SW480 (cell line): ENCODE measurements at places on chromosomes 7 and 10.

- no peak for DNase-seq
These were observed 93.8 kb upstream of the GNA12 start for GRCh38 chr7:2937701-2938513.

DNA sequence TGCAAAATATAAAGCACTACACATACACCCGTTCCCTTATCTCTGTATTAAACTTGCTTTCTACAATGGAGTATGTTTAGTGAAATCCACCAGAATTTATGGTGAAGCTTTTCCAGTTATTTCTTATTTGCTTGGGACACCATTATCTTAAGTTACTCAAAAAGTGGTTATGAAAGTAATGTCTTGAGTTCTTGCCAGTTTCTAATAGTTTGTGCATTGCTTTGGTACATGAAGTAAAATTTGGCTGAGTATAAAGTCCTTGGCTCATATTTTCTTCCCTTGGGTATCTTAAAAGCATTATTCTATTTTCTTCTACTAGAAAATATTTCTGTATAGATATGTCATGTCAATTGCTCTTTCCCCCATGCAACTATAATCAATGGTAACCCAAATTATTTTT is 85.2 kb downstream of the POLR1F start:
- DNase-seq = no peak

- DNase-seq = no peak
These were observed 82.6 kb downstream of the CUBN start for GRCh38 chr10:17046989-17047388.

- DNase-seq = no peak
These were observed 46.8 kb downstream of the IPMK start for GRCh38 chr10:58220769-58221451.

DNA sequence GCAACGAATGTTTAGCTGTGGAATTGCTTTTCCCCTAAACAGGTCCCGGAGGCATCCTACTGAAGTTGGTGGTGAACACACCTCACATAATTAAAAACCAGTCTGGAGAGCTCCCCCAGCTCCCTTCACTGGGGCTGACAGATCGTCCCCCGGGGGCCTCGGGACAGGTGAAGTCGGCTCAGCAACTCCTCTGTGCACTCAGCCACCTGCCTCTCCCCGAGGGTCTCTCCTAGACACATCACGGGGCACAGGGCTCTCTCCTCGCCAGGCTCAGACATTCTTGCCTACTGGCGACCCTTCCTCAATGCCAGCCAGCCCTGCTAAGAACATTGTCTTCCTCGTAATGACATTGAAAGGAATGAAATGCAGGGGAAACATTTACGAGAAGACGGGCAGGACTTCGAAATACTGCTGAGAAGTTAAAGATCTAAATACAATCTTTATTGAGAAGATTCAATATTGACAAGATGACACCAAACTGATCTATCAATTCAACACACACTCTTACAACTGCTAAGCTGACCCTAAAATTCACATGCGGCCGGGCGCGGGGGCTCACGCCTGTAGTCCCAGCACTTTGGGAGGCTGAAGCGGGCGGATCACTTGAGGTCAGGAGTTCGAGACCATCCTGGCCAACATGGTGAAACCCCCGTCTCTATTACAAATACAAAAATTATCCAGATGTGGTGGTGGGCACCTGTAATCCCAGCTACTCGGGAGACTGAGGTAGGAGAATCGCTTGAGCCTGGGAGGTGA is 88.1 kb upstream of the DNAAF5 start:
- no peak for DNase-seq

- no peak for DNase-seq
These were observed 1650.5 kb upstream of the LRRTM3 start for GRCh38 chr10:65275296-65275695.

DNA sequence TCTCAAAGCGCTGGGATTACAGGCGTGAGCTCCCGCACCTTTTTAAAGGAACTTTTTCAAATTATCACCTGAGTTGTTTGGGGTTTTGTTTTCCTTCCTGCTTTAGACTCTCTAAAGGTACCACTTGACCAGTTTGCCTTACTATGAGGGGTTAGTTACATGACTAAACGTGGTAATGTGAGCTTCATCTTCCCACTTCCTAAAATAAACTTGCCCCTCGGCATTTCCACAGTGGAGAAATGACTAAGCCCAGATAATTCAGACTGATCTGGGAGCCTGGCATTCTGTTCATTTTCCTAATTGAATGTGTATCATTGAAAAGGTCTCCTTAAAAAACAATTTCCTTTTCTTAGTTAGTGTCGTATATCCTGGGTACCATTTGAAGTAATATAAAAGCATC is 163.4 kb downstream of the PLXDC2 start:
- no peak for DNase-seq

GRCh38 chr10:78336402-78336791 is 302.7 kb downstream of the RPS24 start:
- no peak for DNase-seq

DNA sequence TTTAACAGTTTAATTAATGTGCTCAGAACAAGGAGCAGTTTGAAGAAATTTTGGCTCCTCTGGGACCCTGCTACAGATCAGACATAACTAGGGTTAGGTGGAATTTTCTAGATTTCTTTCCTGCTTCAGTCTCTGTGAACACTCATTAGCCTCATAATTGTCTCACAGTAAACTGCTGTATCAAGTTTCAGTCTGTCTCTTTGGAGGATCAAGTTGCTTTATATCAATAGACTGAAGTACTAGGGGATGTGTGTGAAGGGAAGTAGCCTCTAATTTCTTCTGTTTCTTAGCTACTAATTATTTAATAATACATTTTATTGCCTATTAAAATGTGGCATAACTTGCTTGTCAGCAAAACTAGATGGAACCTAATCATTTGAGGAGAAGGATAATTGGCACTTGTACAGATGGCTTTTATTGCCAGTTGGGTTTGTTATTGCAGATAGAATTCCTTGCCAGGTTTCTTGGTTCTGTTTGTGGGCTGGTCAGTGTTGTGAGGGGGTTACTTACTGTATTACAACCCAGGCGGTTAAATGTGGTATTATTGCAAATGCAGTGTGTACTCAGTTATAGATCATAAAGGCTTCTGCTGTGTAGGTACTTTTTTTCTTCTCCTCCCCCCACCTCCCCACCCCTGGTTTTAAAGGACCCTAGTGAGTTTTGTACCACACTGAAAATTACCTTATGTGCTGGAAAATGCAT is 758.0 kb downstream of the AUTS2 start:
- no peak for DNase-seq

- DNase-seq = no peak
These were observed 21.9 kb downstream of the CHRM2 start for GRCh38 chr7:136890399-136890798.

DNA sequence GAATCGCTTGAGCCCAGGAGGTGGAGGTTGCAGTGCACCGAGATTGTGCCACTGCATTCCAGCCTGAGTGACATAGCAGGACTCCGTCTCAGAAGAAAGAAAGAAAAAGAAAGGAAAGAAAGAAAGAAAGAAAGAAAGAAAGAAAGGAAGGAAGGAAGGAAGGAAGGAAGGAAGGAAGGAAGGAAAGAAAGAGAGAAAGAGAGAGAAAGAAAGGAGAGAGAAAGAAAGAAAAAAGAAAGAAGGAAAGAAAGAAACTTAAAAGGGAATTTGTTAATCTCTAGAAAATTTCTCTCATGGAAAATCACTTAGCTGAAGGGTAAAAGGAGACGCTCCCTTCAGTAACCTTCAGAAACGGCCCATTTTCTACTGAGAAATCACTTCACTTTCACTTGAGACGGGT is 279.5 kb upstream of the KLF6 start:
- no peak for DNase-seq

GRCh38 chr10:122884166-122884565 is 4.8 kb upstream of the FAM24B start:
- no peak for DNase-seq

DNA sequence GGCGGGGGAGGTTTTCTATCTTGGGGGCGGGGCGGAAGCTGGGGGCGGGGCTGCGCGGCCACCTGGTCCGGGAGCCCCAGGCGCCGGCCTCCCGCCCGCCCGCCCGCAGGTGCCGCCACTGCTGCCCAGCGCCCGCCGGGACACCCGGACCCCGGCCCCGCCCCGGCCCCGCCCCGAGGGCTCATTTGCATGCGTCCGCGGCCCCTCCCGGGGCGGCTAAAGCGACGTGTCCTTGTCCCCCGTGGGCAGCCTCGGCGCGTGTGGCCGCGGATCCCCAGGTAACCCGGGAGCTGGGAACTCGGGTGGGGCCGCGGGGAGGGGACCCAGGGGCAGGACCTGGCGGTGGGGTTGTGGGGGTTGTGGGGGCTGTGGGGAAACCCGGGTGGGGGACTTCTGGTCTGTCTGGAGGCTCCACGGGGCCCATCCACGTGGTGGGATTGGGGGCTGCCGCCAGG is at the start of gene BHLHA15:
BHLHA15 (plus strand) TSS at position 219 of the 455 bp plus-strand sequence. CDS start 871 bp downstream, outside the sequence.
- DNase-seq = peak; percentile 59

DNA sequence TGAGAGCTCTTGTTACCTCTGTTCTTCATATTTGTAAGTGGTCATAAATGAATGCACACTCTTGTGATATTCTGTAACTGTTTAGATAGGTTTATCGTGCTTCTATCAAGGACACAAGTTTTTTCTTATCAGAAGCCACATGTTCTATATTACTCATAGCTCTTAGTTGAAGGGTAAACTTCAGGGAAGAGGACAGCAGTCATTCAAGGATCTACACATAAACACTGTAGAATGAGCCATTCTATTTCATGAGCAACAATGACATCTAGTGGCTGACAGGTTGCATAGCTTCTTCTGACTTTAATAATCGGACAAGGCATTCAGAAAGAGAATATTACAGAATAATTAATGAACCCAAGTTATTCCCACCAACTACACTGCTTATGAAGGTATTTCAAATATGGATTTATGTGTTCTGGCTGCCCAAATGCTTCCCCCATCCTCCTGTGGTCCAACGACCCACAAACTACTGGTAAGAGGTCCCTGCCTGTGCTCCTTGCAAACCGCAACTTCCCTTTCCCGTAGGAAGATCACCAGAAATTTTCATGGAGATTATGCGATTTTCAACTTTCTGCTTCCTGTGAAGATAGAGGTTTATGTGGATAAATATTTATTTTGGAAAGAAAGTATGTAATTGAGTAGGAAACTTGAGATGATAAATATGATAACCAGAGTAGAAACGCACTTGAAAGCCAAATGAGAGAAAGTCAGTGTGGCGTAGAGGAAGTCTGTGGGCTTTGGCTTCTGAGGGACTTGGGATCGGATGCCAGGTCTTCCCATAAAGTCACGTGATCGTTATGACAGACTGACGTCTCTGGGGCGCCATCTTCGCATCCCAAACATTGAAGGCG is 16.8 kb upstream of the ABCB5 start:
- peak; percentile 79 for DNase-seq

- peak; percentile 16 for DNase-seq
These were observed 125.2 kb upstream of the RET start for GRCh38 chr10:42951486-42952251.

DNA sequence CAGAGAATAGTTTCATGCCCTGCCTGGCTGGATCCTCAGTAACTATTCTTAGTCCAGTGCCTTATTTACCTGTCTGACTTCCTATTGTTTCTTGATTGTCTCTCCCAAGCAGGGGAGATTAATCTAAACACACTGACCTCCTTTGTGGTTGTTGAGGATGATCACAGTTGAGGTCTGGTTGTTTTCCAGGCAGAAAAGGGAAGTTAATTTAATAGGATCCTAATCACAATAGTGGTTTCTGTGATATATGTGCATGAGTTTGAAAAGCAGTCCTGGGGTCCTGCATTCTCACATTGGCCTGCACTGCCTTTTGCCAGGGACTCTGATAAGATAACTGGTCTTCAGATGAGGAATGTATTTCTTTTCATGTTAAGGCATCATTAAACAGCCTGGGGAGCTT is 130.1 kb downstream of the SND1 start:
- no peak for DNase-seq

- DNase-seq = no peak
These were observed 18.1 kb downstream of the CEP55 start for GRCh38 chr10:93514521-93514920.

DNA sequence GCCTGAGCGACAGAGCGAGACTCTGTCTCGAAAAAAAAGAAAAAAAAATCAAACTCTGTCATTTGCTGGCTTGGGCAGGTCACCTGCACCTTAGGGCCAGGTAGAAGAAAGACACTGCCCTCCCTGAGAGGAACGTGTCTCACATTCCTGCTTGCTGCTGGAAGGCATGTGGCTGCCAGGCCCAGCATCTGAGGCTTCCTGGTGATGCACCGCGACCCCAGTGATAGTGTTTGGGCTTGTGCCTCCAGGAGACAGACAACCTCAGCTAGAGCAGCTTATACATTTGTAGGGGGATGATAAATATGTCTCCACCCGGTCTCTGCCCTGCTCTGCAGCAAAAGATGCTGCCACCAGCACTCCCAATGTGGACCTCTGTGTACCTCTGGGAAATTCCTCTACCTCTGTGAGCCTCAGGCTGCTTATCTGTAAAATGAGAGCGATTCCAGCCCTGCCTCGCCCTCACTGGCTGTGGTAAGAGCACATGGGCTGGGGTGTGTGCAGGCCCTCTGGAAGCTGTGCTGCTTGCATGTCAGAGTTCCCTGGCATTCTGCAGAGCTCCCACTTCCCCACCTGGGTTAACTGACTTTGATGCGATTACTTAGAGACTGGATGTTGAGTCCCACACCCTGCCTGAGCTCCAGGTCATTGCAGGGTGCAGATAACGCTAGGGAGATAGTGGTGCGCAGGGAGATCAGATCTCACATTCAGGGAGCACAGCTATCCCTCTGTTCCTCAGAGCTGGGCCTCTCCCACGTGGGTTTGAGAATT is 19.9 kb downstream of the SLC29A3 start:
- DNase-seq = no peak

- DNase-seq = no peak
These were observed 21.9 kb downstream of the BNIP3 start for GRCh38 chr10:131959841-131960240.

DNA sequence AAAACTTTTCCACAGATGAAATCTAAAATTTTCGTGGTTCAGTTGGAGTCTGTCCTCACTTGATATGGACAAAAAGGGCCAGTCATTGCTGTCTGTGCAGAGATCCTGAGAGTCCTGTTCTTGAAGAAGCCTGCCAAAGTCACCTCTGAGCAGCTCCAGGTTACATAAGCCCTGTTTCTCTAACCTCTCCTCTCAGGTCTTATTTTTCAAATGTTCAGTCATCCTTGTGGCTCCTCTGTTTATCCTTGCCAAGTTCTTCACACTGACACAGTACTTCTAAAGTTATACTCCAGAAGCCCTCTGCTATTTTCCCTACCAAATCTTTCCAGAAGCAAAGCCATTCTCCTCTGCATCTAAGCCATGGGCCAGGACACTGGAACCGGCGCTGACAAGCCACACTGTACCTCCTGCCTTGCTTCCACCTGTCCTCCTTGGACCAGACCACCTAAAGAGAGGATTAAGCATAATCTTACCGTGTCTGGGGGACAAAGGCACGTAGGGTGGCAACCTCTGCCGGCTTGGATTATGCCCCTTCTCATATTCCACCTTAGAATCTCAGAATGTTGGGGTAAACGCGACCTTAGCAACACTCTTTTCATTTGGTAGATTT is 161.6 kb downstream of the JAZF1 start:
- no peak for DNase-seq

- DNase-seq = no peak
These were observed 28.8 kb downstream of the CACUL1 start for GRCh38 chr10:118725886-118726500.

DNA sequence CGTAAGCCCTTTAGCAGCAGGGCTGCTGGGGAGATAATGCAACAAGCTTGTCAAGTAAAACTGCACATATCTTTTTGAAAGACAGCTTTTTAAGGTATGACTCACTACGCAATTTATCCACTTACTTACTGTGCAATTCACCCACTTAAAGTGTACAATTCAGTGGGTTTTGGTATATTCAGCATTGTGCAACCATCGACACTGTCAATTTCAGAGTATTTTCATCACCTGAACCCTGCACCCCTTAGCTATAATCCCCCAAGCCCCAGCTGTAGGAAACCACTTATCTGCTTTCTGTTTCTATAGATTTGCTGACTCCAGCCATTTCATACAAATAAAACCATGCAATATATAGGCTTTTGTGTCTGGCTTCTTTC is 168.0 kb downstream of the PTPN20 start:
- no peak for DNase-seq
